ENCODE measurements at places on chromosomes 4 and X. TPM values are rescaled to one million over a fixed set of nuclear protein-coding genes. Genes with fewer than 3 reads are reported as not detected.
A peak's percentile ranks its signal among the peaks of the same experiment; 100 is the strongest.

DNA sequence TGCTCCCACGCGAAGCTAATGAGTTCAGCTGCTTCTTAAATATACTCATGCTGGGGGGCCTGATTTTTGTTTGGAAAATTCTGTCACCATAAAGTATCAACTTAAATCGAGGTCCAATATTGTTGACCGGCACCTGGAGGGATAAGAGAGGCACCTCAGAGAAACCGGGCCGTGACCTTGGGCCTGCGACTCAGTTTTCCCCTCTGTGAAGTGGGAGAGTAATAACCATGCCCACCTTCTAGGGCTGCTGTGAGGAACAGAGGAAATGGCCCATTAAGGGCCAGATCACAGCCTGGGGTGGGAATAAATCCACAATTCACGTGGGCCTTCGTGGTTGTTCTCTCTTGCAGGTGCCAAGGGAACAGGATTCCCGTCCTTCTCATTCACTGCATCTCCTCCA is 39.4 kb downstream of the ZBTB49 start:
- DNase-seq: no peak

GRCh38 chr4:56654238-56654632 is 26.9 kb downstream of the HOPX start:
- peak; percentile 27 for DNase-seq

GRCh38 chr4:169724260-169724659 is 33.5 kb downstream of the HPF1 start:
- DNase-seq: no peak

DNA sequence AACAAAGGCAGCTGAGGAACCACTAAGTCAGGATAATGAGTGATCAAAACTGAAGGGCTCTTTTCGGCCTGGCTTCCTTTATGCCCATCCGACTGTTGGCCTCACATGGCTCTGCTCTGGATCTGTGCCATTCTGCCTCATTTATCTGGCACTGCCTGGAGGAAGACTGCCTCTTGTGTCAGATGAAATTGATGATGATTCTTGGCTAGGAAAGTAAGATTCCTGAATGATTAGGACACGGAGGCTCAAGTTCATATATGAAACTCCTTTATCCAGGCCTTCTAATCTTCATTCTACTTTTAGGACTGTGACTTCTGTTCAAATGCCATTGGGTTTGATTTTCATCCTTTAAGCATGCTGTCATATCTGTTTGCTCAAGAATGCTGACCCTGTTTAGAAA is 475.4 kb upstream of the RPS6KA3 start:
- no peak for DNase-seq

DNA sequence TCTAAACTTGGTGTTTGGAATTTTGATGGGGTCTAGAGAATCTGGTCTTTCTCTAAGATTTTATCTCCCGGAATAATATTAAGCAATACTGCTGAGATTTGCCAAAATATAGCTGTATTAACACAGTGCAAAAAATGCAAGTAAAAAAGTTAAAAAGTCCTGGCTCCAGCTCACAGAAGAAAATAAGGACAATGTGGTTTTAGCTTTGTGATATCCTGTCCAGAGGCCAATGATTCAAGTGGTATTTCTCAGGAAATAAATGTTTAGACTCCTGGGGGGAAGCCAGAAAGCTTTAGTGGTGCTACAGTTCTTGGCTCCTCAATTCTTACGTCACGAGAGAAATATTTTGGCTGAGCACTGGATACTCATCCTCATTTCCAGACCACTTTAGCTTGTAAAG is 40.9 kb upstream of the IL13RA2 start:
- DNase-seq: no peak

- no peak for DNase-seq
These were observed 27.4 kb upstream of the IRAK1 start for GRCh38 chrX:154046940-154047610.

- no peak for DNase-seq
These were observed 1254.6 kb downstream of the PCDH18 start for GRCh38 chr4:136277741-136278140.

DNA sequence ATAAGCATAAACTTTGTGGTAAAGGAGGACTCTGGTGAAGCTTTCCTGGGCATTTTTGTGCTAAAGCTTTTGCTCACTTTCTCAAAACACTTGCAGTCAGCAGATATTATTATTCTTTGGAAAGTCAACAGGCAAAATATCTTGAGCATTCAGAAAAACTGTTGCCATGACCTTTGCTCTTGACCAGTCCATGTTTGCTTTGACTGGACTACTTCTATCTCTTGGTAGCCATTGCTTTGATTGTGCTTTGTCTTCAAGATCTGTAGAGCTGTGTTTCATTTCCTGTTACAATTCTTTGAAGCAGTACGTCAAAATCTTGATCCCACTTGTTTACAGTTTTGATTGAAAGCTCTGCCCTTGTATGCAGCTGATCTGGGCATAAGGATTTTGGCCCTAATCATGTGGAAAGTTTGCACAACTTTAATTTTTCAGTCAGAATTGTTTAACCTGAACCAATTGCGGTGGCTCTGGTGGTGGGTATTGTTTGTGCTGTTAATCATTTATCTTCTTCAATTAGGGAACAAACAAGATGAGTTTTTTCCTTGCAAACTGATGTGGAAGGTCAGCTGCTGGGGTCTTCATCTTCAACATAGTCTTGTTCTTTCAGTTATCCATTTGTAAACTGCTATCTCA is 121.5 kb upstream of the NUDT6 start:
- DNase-seq: no peak

- DNase-seq: no peak
These were observed 36.4 kb upstream of the CT47C1 start for GRCh38 chrX:119036107-119037029.

The HELT gene
- not detected for total RNA-seq

The ERAS gene
- 0.32 TPM for total RNA-seq

All from colonic mucosa (tissue), 4 donors.